ENCODE measurements at places on chromosomes 6 and 20.

DNA sequence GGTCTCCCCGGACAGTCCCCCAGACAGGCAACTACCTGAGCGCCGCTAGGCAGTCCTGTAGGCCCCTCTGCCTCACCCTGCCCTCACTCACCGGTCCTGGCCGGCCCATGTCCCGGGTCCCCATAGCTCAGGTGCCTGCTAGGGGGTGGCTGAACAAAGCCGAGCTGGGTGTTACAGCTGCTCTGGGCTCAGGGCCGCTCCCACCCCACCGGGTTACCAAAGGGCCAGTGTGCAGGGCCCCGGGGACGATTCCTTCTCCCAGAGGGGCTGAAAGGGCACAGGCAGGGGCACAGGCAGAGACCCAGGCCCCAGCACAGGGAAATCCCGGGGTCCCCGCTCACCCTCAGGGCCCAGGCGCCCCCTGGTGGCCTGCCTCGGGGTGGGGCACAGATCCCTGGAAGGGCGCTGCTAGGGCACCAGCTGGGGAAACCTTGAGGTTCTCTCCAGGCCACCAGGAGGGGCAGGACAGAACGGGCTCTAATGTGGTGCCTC is 118.4 kb downstream of the GRM4 start:
- DNase-seq = peak; percentile 81

- no peak for DNase-seq
Measured at GRCh38 chr6:166650824-166651807, 24.1 kb upstream of the RPS6KA2 start.

DNA sequence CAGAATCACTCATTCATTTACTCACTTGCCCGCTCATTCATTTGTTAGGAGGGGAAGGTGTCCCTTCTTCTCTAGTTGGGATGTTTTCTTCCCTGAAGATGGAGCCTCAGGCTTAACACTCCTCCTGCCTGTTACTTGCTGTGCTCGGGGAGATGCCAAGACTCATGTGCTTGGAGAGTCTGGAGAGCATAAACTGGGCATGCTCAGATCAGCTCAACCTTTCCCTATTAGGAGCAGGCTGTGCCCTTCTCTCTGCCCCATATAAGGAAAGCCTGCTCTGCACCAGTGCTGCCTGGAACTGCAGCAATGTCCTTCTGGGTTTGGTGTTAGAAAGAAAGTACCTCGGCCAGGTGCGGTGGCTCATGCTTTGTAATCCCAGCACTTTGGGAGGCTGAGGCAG is 18.0 kb upstream of the UBE2V1 start:
- DNase-seq = no peak

DNA sequence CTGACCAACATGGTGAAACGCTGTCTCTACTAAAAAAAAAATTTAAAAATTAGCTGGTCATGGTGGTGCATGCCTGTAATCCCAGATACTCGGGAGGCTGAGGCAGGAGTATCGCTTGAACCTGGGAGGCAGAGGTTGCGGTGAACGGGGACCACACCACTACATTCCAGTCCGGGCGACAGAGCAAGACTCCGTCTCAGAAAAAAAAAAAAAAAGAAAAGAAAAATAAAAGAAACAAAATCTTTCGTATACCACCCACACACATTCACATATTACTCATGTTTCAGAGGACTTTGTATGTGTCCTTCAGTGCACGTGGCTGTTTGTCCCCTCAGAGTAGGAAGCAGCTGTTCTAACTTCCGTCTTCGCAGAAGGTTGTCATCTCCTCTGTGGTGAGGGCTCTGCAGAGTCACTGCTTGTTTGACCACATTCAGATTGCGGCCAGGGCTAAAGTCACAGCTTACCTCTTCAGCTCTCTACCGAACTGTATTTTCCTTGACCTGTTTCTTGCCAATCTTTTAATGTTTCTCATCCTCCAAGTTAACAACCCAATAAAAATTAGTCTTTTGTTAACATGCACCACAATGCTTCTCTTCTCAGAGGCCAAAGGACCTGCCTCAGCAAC is 36.6 kb upstream of the HIVEP1 start:
- DNase-seq = peak; percentile 48
